ENCODE measurements at places on chromosomes 7 and 10. TPM values are rescaled to one million over a fixed set of nuclear protein-coding genes. Genes with fewer than 3 reads are reported as not detected.

The TEX47 gene
- total RNA-seq: not detected

DNA sequence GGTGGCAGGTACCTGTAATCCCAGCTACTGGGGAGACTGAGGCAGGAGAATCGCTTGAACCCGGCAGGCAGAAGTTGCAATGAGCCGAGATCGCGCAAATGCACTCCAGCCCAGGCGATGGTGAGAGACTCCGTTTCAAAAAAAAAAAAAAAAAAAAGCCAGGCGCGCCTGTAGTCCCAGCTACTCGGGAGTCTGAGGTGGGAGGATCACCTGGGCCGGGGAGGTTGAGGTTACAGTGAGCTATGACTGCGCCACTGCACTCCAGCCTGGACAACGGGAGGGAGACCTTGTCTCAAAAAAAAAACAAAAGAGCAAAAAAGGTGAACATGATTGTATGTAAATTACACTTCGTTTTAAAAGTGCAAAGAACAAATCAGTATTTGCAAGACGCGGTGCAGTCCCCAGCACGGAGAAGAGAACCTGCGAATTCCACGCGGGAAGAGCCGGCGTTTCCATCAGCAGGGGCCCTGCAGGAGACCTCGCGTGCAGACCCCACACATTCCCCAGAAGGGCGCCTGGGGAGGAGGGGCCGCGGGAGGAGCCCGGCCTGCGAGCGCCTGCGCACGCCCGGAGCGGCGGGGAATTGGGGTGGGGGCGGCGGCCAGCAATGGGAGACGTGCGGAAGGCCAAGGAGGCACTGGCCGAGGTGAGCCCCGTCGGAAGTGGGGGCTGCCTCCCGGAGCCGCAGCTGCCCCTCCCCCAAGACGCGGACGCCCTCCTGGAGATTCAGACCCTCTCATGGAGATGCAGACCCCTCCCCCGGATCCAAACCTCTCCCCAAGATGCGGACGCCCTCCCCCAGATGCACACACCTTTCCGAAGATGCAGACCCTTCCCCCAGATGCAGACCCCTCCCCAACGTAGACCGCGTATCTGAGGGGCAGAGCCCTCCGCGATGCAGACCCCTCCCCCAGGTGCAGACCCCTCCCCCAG is 16.7 kb upstream of the SUN1 start:
- no peak for DNase-seq

DNA sequence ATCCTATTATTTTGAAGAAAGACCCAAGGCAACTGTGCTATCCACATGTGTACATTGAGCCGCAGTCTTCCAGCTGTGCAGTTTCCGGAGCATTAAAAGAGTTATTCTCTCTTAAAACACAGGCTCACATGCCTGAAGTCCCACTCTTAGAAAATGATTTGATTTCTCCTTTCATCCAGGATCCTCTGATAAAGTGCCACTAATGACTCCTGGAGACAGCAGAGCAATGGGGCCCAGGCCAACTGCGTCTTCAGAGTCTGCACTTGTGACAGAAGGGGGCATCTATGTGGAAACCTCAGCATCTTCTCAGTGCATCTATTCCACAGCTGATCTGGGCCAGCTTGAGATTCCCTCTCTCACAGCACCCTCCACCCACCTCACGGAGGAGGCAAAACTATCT is 482.1 kb upstream of the AKR1E2 start:
- DNase-seq: no peak

DNA sequence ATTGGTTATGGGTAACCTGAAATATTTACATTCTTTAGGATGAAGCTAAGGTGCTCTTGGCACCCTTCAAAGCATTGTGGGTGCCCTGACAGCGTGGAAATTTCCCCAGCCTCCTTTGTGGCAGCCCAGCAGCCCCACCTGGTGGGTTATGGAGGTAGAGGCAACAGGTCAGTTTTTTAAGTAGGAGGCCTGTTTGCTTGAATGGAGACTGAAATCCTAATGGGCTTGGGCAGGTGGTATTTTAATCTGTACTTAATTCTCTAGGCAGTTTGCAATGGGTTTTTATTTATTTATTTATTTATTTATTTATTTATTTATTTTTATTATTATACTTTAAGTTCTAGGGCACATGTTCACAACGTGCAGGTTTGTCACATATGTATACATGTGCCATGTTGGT is 139.4 kb downstream of the EPC1 start:
- no peak for DNase-seq

The ANXA8L1 gene
- not detected for total RNA-seq

DNA sequence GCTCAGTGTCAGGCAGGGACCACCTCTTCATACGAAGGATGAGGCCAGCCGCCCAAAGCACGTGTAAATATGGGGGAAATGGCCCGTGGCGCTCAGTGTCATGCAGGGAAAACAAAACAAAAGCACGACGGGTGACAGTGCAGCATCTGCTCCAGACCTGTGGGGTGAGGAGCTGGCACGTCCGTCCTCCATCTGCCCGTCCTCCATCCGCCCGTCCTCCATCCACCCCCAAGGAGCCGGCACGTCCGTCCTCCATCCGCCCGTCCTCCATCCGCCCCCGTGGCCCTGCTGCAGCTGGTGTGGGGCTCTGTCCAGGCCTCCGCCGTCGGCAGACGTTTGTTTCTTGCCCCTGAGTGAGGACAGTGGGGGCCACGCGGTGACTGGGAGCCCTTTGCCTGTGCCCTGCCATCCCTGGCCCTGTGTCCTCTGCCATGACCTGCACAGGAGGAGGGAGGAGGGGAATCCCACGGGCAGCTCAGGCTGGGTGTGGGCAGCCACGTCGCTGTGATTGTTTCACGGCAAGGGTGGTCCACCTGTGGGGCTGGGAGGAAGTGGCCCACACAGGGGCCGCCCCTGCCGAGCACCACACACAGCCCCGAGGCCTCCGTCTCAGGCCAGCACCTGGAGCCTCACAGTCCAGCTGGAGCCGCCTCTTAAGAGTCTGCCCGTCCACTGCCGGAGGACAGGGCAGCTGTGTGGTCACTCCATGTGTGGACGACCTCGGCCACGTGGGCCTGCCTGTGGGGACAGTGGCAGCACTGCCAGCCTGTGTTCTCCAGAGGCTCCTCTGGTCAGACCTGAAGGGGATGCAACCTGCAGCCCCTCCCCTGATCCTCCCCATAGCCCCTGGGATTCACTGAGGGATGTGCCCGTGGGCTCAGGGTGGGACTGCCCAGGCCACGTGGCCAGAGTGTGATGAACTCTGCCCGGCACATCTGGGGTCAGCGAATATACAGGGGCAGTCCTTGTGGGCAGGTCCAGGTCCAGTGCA is 38.2 kb upstream of the DPYSL4 start:
- DNase-seq: no peak

DNA sequence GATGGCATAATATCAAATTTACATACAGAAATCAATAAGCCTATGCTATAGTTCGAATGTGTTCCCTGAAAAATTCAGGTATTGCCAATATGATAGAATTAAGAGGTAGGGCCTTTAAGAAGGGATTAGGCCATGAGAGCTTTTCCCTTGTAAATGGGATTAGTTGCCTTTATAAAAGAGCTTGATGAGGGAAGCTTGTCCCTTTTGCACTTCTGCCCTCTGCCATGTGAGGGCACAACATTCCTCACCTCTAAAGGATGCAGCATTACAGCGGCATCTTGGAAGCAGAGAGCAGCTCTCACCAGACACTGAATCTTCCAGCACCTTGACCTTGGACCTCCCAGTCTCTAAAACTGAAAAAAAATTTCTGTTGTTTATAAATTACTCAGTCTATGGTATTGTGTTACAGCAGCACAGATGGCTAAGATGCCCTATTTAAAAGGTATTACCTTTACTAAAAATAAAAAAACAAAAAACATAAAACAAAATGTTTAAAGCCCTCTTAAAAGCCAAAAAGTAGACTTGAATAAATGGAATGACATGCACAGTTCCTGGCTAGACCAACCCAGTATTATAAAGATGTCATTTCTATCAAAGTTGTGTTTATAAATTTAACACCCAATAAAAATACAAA is 909.6 kb downstream of the REEP3 start:
- no peak for DNase-seq

DNA sequence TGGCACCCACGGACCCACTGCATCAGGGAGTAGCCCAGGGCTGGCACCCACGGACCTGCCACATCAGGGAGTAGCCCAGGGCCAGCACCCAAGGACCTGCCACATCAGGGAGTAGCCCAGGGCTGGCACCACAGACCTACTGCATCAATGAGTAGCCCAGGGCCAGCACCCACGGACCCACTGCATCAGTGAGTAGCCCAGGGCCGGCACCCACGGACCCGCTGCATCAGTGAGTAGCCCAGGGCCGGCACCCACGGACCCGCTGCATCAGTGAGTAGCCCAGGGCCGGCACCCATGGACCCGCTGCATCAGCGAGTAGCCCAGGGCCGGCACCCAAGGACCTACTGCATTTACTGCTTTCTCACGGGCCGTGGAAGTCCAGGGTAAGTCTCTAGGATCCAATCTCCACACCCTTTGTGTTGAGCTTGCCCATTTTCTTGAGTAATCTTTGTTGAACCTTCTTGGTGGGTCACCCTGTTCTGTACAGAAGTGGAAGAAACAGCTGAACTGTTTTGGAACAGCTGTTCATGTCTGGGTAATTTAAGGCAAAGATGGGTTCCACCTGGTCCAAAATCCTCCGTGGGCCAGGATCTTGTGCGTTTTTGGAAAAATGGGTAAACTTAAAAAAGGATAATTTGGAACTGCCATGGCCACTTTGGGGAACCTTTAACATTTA is 69.0 kb downstream of the VIPR2 start:
- peak; percentile 73 for DNase-seq

The POLR1F gene
- total RNA-seq: 15.4 TPM

GRCh38 chr10:119318411-119319160 is 111.2 kb downstream of the GRK5 start:
- no peak for DNase-seq

The PRPS1L1 gene
- not detected for total RNA-seq

GRCh38 chr7:115124409-115124939 is 202.6 kb downstream of the MDFIC start:
- DNase-seq: no peak

GRCh38 chr7:70415179-70415972 is 716.6 kb upstream of the GALNT17 start:
- no peak for DNase-seq

DNA sequence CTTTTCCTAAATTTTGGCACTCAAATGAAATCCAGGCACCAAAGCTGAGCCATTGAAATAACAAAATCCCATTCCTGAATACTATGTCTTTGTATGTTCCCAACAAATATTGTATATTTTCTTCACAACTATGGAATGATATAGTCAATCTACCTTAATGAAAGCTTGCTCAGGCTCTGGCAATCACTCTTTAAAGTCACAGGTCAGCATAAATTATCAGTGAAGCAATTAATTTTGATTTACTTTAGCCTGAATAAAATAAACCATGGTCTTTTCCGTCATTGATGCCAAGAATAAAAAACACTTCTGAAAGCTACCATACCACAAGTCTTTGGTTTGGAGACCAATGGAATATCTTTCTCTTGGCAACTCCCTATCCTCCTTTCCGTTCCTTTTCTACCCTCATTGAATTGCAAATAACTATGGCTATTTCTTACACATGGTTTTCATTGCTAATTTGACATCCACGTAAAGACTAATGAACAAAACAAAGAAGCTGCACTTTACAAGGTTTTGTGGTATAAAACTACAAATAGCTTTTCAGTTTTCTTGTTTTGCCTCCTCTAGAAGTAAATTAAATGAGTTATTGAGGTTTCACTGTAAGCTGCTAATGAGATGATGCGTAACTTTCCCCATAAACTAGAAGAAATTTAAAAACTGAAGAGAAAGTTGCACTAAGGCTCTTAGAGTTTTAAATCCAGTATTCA is 166.6 kb downstream of the TAX1BP1 start:
- no peak for DNase-seq

DNA sequence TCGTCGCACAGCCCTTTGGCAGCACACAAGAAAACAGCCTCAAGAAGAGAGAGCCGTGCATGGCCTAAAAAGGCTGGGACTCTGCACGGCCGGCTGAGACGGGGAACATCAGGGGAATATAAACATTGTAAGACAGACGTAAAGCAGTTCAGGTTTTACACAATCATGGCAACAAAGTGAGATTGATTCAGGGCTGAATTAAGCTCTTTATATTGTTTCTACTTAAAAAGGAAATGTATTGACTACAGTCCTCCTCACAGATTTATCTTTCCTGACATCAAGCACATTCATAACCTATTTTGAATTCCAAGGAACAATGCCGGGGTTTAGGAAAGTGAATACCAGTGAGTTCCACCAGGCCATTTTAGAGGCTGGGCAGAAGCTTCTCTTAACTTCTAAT is 25.2 kb downstream of the SORBS1 start:
- DNase-seq: no peak

DNA sequence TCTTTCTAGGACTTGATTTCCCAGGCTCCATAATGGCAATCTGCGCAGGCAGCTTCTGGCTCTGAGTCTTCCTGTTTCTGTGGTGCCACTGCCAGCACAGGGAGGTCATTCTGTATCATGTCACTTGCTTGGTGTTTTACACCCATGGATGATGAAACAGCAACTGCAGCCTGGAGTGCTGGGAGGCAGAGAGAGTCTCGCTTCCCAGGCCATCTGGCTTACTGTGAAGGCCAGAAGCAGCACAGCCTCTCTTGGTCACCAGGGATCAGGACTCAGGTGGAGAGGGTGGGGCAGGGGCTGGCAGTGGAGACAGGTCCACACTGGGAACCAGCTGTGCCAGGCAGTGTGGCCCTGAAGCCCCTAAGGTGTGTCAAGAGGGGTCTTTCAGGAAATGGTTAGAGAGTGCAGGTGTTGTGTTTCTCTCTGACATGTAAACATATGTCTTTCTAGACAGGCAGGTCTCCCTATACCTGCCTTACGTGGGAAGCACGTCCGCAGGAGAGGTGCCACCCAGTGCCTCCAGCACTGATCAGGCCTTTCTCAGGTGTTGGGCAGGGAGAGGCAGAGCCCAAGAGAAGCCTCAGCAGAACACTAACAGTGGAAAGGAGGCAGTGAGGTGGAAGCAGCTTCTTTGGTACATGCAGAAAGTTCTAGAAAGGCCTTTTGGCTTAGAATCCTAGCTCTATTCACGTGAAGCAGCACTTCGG is 71.4 kb downstream of the INSIG1 start:
- DNase-seq: no peak

DNA sequence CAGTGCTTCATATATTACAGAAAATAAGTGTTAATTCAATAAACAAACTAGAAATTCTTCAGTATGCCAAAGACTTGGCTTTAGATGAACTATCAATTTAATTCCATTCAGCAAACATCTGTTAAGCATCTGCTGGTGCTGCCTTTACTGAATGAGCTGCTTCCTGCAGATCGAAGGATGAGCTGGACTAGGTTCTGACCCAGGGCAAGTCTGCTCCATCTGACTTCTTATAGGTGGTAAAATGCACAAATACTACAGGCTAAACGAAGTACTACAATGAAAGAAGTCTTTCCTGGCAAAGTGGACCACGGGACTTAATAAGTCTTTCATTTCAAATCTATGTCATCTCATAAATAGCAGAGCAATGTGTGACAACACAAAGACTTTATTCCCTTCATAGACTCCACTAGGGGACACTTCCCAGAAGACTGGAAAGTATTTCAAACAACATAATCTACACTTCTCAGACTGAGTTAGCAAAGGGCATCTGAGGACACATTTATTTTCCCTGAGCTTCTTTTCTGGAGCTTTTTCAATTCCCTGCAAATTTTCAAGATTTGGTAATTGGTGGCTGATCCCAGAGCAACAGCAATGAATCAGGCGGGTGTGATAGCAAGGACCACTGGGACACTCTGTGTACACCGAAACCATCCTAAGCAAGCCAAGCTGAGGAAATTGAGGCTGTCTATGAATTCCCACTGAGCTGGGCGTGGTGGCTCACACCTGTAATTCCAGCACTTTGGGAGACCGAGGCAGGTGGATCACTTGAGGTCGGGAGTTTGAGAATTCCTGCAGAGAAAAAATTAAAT is 108.9 kb upstream of the FRMD4A start:
- no peak for DNase-seq

The NSUN6 gene
- 8.3 TPM for total RNA-seq

The USP6NL gene
- 13.8 TPM for total RNA-seq

Data from osteocyte (in vitro differentiated cells).